ENCODE measurements at places on chromosomes 16 and 17. TPM values are rescaled to one million over a fixed set of nuclear protein-coding genes. Genes with fewer than 3 reads are reported as not detected.

STX1B gene
- total RNA-seq: 6.1 TPM

GLP2R gene
- not detected for total RNA-seq

KCNJ12 gene
- total RNA-seq: not detected

FGF11 gene
- 5.3 TPM for total RNA-seq

DNAH9 gene
- total RNA-seq: not detected

CALB2 gene
- total RNA-seq: not detected

DHRS13 gene
- 25.3 TPM for total RNA-seq

CDH11 gene
- not detected for total RNA-seq

CCDC43 gene
- total RNA-seq: 22.7 TPM

SEPTIN12 gene
- total RNA-seq: not detected
